Activated gamma-delta T cell treated with Interleukin-2 at 50 U/mL for 16 hours (primary cell): ENCODE measurements at places on chromosomes 16 and 17.

DNA sequence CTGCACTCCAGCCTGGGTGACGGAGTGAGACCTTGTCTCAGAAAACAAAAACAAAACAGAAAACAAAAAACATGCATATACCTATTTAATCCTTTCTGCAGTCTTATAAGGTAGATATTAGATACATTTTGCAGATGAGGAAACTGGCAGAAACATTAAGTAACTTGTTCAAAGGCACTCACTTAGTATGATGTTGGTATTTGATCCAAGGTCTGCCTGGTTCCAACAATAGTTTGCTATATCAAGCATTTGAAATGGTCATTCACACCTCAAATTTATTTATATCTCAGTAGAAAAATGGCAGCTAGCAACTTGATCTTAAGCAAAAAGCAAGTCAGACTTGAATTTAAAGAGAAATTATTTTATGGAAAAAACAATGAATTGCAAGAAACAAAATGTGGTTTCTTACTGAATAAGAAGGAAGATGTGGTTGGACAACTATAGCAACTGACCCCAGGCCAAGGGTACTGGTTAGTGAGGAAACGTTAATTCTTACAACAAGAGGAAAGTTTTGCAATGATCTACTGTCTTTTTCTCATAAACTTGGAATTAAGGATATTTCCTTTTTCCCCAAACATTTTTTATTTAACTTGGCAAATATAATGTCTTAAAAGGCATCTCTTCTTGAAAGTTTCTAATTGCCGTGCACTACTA, 19.7 kb downstream of the DHRS7B start:
- DNase-seq: no peak

DNA sequence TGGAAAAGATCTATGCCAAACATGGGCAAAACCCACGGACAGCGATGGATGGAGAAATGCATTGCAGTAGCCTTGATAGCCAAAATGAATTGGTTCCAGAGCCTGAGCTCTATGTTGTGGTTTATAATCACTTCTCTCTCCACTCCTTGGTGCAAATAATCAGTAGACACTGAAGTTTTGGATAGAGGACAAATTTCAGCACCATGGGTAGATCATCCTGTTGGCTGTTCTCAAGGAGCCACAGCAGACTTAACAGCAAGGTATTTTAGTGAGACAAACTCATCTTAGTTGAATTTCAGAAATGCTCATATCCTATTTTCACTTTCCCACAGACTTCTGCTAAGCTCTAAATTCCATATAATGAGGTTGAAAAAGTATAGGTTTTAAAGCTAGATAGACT, 88.3 kb upstream of the CCL1 start:
- DNase-seq: no peak

- no peak for DNase-seq
Observed at GRCh38 chr17:48179071-48179945, 71.7 kb downstream of the SNX11 start.

- no peak for DNase-seq
Observed at GRCh38 chr16:85824161-85825135, 25.0 kb downstream of the COX4I1 start.

DNA sequence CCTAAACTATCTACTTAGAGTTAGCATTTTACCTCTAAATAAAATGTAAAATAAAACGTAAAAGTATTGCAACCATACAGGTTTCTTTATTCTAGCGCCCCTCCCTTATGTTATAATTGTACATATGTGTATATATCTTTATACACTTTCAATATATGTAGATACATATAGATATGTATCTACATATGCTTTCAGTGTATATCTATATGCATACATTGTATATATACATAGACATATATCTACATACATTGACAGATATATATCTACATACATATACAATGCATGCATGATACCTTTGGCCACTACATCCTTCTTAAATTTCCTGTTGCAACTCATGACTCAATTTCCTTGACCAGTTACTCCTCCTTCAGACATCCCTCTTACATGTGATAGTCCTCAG, 16.7 kb downstream of the BPTF start:
- DNase-seq: no peak

GRCh38 chr17:34307110-34307509, 12.1 kb upstream of the CCL8 start:
- no peak for DNase-seq

GRCh38 chr16:55203570-55203969, 120.4 kb upstream of the IRX6 start:
- no peak for DNase-seq

DNA sequence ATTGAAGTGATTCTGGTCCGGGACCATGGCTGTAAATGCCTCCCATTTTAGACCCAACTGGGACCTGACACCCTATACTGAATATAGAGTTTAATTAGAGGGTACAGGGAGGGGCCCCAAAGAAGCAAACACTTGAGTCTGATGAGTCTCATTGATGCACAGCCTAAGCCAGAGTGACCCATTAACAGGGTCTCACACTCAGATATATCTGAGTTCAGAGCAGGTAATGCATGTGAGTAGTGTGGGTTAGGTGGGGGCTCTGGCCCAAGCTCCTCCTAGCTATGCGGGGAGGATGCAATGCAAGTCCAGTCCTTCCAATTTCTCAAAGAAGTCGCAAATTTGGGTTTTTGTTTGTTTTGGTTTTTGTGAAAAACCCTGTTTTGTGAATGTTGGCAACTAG, 17.1 kb upstream of the MARCHF10 start:
- DNase-seq: no peak

GRCh38 chr17:53942436-53942835, 119.7 kb downstream of the KIF2B start:
- no peak for DNase-seq

DNA sequence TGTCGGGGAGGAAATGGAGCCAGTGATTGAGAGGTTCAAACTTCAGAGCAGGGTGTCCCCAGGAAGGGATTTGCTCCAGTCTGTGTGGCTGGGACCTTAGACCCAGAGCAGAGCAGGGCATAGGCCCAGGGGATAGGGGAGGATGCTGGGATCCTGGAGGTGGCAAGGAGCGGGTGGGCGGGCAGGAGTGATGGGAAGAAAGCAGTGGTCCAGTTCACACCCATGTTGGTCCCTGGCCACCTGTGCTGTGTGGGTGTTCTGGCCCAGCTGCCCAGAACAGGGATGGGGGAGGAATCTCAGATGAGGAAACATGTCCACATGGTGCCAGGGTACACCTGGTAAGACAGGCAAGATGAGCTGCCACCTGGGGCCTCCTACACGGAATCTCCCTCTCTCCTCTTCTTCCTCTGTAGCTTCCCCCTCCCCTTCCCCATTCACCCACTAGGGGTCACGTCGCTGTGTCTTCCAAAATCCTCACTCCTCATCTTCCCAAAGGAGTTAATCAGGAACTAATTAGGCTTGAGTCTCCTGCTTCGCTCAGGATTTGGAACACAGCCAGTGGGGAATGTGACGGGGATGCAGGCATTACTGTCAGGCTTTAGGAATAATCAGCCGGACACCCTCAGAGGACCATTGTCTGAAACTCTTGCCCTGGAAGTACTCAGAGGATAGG, 2.3 kb downstream of the BEAN1 start:
- DNase-seq: no peak

GRCh38 chr16:4679850-4680636, 13.3 kb upstream of the NUDT16L1 start:
- DNase-seq: no peak

GRCh38 chr16:48498769-48499631, 111.0 kb downstream of the N4BP1 start:
- DNase-seq: no peak

DNA sequence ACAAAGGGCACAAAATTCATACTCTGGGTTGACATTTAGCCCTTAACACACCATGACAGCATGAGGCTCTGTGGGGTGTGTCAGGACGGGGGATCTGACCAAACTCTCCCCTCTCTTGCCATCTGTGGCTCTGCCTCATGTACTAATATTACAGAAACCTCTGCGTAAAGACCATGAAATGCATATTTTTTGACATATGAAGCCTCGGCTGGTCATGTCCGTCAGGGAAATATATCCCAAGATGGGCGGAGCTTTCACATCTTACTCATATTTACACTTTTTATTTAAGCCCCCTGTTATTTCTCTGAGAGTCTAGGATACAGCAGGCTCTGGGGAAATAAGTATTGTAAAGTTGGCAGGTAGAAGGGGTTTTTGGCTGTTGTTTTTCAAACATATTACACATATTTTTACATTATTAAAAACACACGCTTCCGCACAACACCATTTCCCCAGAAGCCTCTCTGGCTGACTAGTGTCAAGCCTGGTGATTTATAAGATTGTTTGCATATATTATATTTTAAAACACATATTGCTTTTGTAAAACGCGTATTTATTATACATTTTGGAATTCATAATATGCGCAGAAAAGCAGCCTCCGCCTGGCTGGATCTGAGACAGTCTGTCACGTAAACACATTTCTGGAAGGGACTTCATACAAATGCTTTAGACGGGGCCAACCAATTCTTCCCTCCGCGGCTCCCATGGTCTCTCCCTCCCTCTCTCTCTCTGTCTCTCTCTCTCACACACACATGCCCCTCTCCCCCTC, 237.7 kb upstream of the ZFHX3 start:
- DNase-seq: no peak

DNA sequence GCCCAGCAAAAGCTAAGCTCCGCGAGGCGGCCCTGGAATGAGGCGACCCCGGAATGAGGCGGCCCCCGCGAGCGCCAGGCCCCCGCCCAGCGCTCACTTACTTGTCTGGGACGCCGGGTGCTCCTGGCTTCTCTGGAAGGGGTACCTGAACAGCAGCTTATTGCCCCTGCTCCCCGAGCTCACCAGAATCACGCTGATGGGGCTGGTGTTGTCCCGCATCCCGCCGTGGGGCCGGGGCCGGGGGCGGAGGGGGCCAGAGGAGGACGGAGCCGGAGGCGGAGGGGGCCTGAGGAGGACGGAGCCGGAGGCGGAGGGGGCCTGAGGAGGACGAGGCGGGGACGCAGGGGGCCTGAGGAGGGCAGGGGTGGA, 440 bp downstream of the NPRL3 start:
- DNase-seq: peak; percentile 19

GRCh38 chr16:9090101-9090959, 1.1 kb upstream of the HAPSTR1 start:
- peak; percentile 40 for DNase-seq

DNA sequence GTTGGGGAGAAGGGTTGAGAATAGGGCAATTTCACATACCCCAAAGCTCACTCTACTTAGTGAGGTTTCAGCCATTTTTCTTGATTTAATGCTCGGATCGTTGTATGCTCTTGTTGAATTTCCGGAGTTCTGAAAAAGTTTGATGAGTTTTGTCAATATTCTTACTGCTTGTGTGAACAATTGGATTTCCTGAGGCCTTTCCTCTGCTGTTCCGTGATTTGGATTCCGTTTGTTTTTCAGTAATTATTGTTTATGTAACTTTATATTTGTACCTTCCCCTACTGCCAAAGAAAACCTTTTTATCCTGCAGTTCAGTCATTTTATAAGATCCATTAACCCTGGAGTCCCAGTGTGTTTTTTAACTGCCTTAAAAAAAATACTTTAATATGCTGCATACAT, 62.9 kb downstream of the PHKB start:
- DNase-seq: no peak

- DNase-seq: no peak
Observed at GRCh38 chr17:52140601-52141000, 17.9 kb downstream of the CA10 start.

DNA sequence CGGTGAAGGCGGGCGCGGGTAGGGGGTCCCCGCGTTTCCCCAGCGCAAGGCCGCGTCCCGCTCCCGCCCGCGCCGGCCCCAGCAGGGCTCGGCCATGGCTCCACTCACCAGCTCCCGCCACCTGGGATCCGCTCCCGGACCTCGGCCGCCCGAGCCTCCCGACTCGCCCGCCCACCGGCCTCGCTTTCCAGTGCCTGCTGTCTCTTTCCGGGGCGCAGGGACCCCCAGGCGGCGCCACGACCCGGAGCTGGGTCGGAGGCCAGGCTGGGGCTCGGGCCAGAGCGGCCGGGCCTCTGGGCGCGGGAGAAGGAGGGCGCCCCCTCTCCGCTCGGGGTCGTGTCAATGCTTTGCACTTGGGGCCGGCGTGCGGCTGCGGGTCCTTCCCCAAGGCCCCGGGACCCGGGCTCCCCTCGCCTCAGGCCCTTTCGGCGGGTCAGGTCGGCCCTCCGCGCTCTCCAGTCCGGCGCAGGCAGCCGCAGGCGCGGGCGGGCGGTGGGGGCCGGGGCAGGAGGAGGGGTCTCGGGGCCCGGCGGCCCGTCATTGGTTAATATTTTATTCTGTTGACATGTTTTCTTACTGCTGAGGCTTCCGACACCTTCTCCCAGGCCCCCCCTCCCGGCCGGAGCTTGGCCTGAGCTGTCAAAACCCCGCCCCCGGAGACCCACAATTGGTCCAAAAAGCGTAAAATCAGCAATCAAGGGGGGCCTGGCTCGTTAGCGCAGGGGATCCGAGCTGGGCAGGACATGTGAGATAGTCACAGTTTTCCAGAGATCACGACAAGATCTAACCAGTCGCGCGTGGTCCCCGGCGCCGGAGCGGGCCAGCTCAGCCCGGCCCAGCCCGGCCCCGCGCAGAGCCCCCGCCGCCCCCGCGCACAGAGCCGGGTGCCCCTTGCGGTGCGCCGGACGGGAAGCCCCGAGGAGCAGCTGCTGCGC, at the start of gene TBX2:
TBX2 (plus strand) TSS at position 713 of the 935 bp plus-strand sequence. CDS start 334 bp downstream, outside the sequence.
- no peak for DNase-seq

GRCh38 chr16:31072540-31073141, 1.4 kb downstream of the ZNF668 start:
- no peak for DNase-seq

GRCh38 chr17:18224053-18224386, 1.4 kb upstream of the LLGL1 start:
- DNase-seq: no peak

DNA sequence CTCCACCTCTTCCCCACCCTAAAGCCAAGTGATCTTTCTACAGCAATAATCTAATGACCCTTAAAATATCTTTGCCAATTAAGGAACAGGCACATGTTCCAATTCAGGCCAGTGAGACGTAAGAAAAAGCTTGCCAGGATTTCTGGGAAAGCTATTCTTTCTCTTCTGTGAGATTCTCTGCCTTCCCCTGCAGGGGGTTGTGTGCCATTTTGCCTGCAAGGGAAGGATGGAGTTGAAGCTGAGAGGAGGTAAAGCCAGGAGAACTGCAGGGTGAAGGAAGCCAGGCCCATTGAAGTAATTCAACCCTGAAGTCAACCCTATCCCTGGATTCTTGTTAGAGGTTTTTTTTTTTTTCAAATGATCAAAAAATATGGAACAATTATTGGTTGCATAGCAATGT, 9.0 kb upstream of the LPO start:
- no peak for DNase-seq

DNA sequence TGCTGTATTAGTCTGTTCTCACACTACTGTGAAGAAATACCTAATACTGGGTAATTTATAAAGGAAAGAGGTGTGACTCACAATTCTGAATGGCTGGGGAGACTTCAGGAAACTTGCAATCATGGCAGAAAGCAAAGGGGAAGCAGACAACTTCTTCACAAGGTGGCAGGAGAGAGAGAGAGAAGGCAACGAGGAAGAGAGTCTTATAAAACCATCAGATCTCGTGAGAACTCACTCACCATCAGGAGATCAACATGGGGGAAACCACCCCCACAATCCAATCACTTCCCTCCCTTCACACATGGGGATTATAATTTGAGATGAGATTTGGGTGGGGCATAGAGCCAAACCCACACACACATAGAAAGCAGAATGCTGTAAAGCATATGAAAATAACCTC, 896.2 kb downstream of the CDH11 start:
- no peak for DNase-seq
